ENCODE measurements at places on chromosomes 5 and 9.

- DNase-seq = no peak
Measured at GRCh38 chr9:95626885-95627558, 110.3 kb upstream of the PTCH1 start.

DNA sequence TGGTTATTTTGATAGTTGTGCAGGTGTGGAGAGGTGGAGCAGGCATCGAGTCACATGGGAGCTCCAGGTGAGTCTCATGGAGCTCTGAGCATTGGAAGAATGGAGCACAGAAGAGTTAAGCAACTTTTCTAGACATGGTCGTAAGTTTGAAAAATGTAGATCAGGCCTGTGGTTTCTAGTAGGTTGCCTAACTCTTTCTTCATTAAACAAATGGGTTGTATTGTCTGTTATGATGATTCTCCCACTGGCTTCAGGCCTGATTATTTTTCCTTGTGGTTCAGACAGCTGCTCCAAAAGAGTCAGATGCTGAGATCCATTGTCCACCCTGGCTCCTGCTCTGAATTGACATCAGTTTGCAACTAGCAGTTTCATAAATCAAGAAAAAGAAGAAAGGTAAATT is 80.3 kb upstream of the RPS23 start:
- no peak for DNase-seq

GRCh38 chr5:159175547-159175946 is 33.8 kb downstream of the RNF145 start:
- DNase-seq = no peak

DNA sequence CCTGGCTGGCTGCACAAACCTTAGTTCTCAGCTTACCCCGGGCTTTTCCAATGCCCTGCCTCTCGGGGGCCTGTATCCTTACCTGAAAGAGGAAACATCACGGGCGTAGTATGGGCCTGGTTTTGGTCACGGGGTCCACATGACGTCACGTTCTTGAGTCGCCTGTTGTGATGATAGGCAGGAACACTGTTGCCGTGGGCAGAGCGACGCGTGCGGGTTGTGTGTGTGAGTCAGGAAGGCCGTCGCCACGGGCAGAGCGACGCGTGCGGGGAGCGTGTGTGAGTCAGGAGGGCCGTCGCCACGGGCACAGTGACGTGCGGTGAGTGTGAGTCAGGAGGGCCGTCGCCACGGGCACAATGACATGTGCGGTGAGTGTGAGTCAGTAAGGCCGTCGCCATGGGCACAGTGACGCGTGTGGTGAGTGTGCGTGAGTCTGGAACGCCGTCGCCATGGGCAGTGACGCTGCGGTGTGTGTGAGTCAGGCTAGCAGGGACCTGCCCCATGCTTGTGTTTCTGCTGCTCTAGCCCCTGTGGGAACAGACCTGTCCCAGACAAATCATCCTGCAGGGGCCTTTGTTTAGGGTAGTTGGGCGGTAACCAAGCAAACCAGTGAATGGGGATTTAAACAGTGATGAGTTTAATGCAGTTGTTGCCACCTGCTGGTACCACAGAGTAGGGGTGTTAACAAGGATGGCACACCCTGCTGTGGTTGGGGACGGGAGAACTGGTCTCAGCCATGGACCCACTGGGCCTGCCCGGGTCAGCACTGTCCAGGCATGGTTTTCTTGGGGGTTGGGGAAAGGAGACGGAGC is 19.8 kb downstream of the TRIP13 start:
- peak; percentile 100 for DNase-seq

DNA sequence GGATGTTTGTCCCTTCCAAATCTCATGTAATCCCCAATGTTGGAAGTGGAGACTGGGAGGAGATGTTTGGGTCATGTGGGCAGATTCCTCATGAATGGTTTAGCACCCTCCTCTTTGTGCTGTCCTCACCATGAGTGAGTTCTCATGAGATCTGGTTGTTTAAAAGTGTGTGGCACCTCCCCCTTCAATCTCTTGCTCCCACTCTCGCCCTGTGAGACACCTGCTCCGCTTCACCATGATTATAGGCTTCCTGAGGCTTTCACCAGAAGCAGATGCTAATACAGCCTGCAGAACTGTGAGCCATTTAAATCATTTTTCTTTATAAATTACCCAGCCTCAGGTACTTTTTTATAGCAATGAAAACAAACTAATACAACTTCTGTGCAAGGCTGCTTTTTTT is 127.3 kb upstream of the CCDC152 start:
- no peak for DNase-seq

- no peak for DNase-seq
Measured at GRCh38 chr5:1497242-1497777, 26.4 kb downstream of the LPCAT1 start.

DNA sequence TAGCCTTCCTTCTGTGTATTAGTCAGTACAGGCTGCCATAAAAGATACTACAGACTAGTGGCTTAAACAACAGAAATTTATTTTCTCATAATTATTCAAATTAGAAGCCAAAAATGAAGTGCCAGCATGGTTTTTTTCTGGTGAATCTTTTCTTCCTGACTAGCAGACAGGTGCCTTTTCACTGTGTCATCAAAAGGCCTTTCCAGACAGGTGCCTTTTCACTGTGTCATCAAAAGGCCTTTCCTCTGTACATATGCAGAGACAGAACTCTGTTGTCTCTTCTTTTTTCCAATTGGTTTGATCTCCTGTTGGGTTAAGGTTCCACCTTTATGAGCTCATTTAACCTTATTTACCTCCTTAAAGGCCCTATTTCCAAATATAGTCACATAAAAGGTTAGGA is 599.9 kb downstream of the ISL1 start:
- DNase-seq = no peak

GRCh38 chr5:40093550-40093949 is 586.2 kb upstream of the PTGER4 start:
- no peak for DNase-seq

- DNase-seq = no peak
Measured at GRCh38 chr9:119339056-119339455, 30.2 kb downstream of the BRINP1 start.

GRCh38 chr5:177230660-177231059 is 72.9 kb downstream of the RAB24 start:
- no peak for DNase-seq

GRCh38 chr5:131406975-131407638 is 143.3 kb downstream of the CDC42SE2 start:
- DNase-seq = no peak

- DNase-seq = peak; percentile 59
Measured at GRCh38 chr9:15416880-15417279, 5.8 kb upstream of the SNAPC3 start.

DNA sequence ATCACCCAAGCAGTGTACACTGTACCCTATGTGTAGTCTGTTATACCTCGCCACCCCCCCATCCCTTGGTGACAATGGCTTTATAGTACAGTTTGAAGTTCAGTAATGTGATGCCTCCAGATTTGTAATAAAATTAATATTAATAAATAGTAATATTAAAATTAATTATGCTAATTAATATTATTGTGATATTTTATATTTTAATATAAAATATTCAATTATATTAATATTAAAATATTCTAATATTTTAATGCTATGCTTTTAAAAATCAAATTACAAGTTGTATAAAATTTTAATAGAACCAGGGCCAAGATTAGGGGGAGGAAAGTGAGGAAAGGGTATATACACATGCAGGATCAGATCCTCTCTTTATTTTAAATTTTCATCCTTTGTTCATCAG is 147.7 kb upstream of the MAP3K1 start:
- no peak for DNase-seq

DNA sequence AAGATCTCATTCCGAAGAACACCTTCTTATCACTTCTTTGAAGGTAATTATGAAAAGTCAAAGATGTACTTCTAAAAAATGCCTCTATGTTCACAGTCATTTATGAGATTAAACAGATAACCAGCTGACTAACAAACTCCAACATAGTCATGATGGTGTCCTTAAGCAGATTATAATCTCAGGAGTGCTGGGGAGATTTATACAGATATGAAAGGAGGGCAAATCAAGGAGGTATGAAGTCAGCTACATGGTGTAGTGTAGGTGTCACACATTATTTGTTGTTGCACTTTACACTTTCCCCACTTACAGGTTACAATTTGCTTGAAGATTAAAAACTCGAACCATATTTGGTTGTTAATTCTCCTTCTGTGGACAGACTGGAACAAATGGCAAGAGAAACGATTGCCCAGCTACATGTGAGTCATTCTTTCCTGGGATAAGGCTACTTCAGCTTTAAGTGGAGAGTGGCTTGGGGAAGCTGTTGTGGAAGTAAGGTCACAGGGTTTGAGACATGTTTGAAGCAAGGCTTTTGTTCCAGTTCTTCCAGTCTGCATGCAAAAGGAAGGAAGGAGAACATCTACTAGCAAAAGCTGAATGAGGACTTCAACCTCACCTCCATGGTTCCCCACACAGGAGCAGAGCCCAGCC is 320.1 kb downstream of the ADGRV1 start:
- peak; percentile 28 for DNase-seq

DNA sequence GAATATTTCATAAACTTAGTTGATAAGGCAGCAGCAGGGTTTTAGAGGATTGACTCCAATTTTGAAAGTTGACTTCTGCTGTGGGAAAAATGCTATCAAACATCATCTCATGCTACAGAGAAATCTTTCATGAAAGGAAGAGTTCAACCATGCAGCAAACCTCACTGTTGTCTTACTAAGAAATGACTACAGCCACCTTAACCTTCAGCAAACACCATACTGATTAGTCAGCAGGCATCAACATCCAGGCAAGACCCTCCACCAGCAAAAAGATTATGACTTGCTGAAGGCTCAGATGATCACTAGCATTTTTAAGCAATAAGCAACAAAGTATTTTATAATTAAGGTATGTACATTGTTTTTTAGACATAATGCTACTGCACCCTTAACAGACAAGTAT is 7.6 kb downstream of the TMEM174 start:
- DNase-seq = peak; percentile 26

GRCh38 chr5:148739023-148739422 is 84.7 kb upstream of the HTR4 start:
- DNase-seq = no peak

DNA sequence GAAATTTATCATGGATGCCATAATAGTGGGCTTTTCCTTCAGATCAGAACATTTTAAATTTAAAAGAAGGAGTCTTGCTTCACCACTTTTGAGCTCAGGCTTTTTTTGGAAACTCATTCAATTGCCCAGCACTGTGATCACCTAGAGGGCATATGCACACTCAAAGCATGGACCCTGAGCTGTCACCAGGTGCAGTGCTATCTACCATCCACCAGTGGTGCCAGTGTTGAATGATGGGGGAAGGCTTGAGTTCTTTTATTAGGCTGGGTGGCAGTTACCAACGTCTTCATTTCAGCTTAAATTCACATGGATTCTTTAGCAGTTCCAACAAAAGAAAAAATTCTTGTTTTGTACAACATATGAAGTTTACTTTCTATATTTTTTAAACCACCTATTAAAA is 164.1 kb downstream of the CFAP90 start:
- DNase-seq = no peak

DNA sequence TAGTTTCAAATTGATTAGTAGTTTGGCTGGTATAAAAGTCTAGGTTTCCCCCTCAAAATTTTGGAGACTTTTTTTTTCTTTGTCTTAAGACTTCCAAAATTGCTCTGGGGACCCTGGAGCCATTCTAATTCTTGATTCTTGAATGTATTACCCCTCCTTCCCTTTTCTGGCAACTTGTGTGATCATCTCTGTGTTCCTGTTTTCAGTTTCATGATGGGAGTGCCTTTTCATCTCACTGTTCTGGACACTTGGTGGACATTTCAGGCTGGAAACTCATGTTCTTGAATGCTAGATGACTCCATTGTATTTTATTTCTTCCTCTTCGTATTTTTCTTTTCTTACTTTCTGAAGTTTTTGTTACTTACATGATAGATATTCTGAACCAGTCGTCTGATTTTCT is 57.3 kb upstream of the LRRC70 start:
- no peak for DNase-seq

- DNase-seq = no peak
Measured at GRCh38 chr9:113728989-113729388, 147.1 kb upstream of the ZNF618 start.

- peak; percentile 35 for DNase-seq
Measured at GRCh38 chr5:74497706-74498105, 142.8 kb downstream of the ENC1 start.

Data from brain microvascular endothelial cell (primary cell).